ENCODE measurements at places on chromosomes 3 and 15.

GRCh38 chr3:186320862-186321568 is 41.0 kb downstream of the DGKG start:
- DNase-seq, result no peak

- DNase-seq, result no peak
Measured at GRCh38 chr3:69566275-69566674, 173.0 kb upstream of the MITF start.

- DNase-seq, result no peak
Measured at GRCh38 chr3:149018247-149018646, 26.9 kb downstream of the GYG1 start.

DNA sequence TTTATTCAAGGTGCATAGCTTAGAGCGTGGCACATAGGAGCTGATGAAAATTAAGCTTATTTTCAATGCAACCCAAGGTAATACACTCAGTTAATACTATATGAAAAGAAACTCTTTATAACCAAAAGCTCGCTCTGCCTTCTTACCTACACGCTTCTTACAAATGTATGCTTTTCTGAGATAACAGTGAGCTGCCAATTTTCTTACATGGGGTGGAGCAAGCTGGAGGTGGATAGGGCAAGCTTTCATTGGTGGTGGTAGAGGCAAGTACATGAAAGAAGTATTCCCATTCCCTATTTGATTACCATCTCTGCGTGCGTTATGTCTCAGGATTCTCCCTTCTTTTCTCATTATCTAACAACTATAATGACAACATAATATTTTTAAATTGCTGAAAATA is 8.9 kb downstream of the DZIP3 start:
- no peak for DNase-seq

GRCh38 chr3:130841357-130841756 is 52.5 kb upstream of the ATP2C1 start:
- no peak for DNase-seq

DNA sequence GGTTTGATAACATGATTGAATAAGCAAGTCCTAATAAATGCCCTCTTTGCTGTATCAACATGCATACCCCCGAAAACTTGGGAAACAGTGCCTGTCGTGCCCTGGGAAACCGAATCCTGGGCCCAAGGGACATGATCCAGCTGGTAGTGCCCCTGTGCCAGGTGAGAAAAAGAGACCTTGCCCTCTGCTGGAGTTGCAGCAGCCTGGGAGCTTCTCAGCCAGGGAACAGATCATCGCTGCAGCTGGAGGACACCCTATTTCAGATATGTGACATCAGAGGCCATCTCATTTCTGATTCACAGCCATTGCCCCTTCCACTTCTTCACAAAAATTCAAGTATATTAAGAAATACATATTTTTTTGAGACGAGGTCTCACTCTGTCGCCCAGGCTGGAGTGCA is 32.3 kb downstream of the STOML1 start:
- no peak for DNase-seq

DNA sequence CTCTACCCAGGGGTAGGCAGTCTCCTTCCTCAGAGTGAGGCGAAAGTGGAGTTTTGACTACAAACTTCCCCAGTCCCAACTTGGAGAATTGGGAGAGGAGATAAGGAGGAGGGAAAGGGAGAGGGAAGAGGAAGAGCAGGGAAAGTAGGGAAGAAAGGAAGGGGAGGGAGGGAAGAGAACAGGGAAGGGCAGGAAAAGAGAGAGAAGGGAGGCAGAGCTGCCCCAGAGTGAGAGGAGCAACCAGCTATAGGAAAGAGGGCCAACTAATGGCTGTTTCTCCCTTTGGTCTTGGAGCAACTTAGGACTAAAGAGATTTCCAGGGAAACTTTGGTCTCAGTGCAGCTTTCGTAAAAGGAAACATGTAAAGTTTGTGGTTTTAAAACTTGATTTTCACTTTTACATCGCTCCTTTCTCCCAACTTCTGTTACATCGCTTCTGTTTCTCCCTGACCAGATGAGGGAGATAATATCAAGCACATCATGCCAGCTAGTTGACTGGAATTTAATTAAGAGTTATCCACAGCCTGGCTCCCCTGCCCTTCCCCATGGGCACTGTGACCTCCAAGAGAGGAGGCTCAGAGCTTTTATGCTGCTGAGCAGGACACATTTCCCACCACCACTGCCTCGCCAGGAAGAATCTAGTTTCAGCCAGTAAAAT is 1.4 kb downstream of the CA12 start:
- no peak for DNase-seq

DNA sequence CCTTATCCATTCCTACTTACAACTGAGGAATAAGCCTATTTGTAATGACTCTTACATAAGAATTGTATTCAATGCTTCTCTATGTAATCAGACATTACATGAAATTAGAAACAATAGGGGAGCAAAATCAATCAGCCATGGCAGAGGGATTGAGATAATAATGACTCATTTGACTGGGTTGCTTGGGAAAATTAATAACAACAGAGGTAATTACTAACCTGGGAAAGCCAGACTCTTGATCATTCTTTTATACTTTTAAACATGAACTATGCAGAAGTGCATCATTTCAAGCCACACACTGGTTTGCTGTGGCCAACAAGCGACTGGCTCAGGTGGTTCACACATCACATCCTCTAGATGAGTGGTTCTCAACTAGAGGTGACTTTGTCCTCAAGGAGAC is 126.3 kb upstream of the CRBN start:
- DNase-seq, result no peak

Measured in left ventricle myocardium superior (tissue), 1 donor.